Stimulated activated naive CD4-positive, alpha-beta T cell (primary cell): ENCODE measurements at places on chromosomes 16 and 17.

DNA sequence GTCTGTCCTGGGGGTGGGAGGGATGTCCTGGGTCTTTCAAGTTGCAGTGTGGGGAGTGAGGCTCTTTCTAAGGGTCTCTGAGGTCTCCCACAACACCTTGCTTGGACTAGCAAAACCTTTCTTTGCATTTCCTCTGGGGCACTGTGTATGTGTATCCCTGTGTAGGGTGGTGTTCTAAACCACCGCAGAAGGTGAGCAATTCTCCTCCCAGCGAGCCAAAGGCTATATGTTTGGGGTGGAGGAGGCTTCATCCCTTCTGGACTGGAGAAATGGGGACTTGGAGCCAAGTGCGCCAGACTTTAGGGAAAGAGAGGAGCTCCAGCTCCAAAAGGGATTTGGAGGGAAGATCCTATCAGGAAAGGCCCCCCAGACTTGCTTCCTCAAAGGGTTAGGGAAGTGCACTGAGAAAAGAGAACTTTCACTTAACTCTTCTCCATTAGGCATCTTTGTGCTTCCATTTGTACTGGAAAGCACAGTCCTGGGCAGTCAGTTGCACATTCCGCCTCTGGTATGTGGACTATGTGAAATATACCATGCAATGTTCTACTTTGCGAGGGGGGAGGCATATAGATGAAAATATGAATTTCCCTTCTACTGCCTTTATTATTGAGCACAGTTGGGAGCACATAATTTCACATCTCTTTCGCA lies 18.9 kb upstream of the HOXB9 start:
- no peak for DNase-seq

DNA sequence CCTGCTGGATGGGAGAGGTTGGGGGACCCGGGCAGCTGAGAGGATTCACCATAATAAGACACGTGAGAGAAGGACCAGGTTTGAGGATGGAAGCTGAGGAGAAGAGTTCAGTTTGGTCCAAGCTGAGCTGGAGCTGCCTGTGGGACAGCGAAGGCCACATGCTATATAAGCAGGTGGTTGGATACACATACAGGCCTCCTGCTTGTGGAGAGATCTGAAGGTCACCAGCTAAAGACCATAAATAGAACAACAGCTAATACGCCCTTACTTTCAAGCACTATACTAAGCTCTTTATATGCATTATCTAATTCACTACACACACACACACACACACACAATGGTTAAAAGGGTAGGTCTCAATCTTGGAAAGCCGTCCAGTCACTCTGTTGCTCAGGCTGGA lies 32.1 kb downstream of the DUSP14 start:
- no peak for DNase-seq

- no peak for DNase-seq
These were observed 13.5 kb downstream of the MARCHF10 start for GRCh38 chr17:62794666-62794971.

GRCh38 chr16:55123652-55124051 lies 193.0 kb downstream of the IRX5 start:
- DNase-seq, result no peak

GRCh38 chr16:10871157-10871991 lies 5.6 kb upstream of the CIITA start:
- DNase-seq, result no peak

GRCh38 chr17:61660746-61661485 lies 69.9 kb upstream of the NACA2 start:
- no peak for DNase-seq

- peak; percentile 3 for DNase-seq
These were observed 176.3 kb downstream of the RPTOR start for GRCh38 chr17:80720610-80721577.
